Stimulated activated CD8-positive, alpha-beta memory T cell treated with anti-CD3 and anti-CD28 coated beads, Interleukin-2, amount 100 ng/mL, for 1 hour (primary cell): ENCODE measurements at places on chromosomes 3 and 15.

- no peak for DNase-seq
Measured at GRCh38 chr3:172707030-172707429, 3.8 kb downstream of the NCEH1 start.

GRCh38 chr15:54605556-54605955, 591.2 kb downstream of the RSL24D1 start:
- no peak for DNase-seq

DNA sequence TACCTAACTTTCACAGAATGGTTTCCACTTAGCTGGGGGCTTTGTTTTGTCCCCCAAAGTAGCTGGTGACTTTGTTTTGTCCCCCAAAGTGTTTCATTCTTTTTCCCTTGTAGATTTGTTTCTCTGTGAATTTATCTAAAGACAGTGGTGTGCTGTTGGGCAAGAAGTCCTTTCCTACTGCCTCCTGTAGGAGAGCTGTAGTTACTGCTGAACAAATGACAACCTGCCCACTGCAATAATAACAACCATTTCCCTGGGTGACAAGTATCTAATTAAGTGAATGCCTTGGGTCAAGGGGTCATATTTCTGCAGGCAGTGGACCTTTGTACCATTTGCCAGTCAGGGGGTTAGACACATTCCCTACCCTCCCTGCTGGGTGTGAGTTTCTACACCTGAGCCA, 125.4 kb upstream of the BFSP2 start:
- DNase-seq, result no peak

GRCh38 chr3:176692199-176692965, 504.9 kb downstream of the TBL1XR1 start:
- no peak for DNase-seq

- no peak for DNase-seq
Measured at GRCh38 chr3:107682580-107682979, 159.8 kb downstream of the BBX start.

GRCh38 chr15:61828008-61828407, 232.2 kb downstream of the VPS13C start:
- no peak for DNase-seq

DNA sequence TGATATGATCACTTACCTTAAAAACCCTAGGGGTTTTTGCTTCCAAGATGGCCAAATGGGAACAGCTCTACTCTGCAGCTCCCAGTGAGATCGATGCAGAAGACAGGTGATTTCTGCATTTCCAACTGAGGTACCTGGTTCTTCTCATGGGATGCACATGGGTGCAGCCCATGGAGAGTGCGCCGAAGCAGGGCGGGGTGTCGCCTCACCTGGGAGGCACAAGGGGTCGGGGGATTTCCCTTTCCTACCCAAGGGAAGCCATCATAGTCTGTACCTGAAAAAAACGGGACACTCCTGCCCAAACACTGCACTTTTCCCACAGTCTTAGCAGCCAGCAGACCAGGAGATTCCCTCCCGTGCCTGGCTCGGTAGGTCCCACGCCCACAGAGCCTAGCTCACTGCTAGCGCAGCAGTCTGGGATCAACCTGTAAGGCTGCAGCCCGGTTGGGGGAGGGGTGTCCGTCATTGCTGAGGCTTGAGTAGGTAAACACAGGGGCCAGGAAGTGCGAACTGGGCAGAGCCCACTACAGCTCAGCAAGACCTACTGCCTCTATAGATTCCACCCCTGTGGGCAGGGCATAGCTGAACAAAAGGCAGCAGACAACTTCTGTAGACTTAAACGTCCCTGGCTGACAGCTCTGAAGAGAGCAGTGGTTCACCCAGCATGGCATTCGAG, 78.6 kb downstream of the CTNNB1 start:
- no peak for DNase-seq

GRCh38 chr3:61146010-61146890, 105.0 kb downstream of the FHIT start:
- no peak for DNase-seq

DNA sequence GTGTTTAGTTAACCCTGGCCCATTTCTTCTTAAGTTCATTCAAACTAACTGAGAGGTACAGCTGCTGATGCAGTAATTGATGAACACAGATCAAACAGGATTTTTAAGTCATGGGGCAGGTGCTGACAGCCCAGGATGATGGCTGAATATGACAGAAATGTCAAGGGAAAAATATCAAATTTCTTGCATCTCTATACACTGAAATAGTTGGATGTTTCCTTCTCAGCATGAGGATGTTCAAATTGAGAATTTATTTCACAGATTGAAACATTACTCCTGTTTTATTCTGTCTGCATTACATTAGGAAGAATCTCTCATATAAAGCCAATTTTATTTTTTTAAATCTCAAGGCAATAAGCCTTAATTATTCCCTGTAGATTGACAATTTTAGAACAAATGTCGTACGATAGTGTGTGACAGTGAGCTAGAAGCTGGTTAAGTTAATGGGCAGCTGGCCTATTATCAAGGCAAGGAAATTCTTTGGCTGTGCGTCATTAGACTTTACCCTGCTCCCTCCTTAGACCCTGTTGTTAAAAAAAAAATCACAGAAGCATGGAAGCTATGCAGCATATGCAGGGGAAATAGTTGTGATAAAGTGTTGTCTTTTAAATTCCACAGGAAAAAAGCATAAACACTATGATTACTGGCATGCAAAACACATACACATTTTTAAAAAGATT, 183.8 kb upstream of the KCNMB2 start:
- no peak for DNase-seq

DNA sequence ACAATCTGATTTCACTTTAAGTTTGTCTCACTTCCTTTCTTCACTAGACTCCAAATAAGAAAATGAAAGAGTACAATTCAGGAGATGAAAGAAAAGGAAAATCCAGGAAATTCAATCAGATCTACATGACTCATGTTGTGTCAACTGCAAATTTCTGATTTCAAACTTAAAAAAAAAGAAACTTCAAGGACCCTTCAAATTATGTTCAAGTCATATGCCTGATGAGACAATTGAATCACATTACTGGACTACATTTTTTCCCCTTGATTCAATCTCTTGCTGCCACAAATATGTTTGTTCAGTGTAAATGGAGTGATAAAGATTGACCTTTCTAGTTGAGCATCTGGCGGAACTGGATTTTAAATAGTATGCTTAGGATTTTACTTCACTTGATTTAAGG, 37.4 kb downstream of the FRMD5 start:
- no peak for DNase-seq

GRCh38 chr15:58921267-58921790, 12.2 kb downstream of the SLTM start:
- DNase-seq, result no peak

- no peak for DNase-seq
Measured at GRCh38 chr3:147380977-147381376, 25.4 kb downstream of the ZIC4 start.

GRCh38 chr15:42130246-42130986, 26.0 kb downstream of the PLA2G4F start:
- DNase-seq, result no peak

- DNase-seq, result no peak
Measured at GRCh38 chr15:101276501-101277037, 716 bp downstream of the SELENOS start.

GRCh38 chr3:97970956-97971620, 1.1 kb downstream of the RIOX2 start:
- DNase-seq, result no peak

GRCh38 chr15:55094136-55094535, 102.6 kb downstream of the RSL24D1 start:
- DNase-seq, result no peak

- no peak for DNase-seq
Measured at GRCh38 chr3:119443179-119443578, 20.2 kb downstream of the TMEM39A start.

DNA sequence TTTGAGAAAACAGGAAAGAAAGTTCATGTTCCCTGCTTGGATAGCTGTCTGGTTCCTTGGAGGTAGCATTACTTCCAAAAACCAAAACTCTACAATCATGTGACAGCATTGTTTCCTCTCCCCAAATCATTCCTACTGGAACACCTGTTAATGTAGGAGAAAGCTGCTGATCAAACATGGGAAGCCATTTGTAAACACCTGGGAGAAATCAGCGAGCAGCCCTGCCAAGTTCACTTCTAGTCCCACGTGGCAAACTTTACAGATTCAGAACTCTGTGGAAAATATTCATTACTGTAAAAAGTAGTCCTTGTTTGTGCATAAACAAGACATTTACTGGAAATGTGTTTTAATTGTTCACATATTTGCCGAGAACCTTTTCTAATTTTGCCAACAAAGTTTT, 275.5 kb upstream of the AZI2 start:
- DNase-seq, result no peak

- DNase-seq, result no peak
Measured at GRCh38 chr3:195186041-195186709, 84.8 kb downstream of the XXYLT1 start.

GRCh38 chr15:54364961-54365360, 386.7 kb downstream of the UNC13C start:
- DNase-seq, result no peak

DNA sequence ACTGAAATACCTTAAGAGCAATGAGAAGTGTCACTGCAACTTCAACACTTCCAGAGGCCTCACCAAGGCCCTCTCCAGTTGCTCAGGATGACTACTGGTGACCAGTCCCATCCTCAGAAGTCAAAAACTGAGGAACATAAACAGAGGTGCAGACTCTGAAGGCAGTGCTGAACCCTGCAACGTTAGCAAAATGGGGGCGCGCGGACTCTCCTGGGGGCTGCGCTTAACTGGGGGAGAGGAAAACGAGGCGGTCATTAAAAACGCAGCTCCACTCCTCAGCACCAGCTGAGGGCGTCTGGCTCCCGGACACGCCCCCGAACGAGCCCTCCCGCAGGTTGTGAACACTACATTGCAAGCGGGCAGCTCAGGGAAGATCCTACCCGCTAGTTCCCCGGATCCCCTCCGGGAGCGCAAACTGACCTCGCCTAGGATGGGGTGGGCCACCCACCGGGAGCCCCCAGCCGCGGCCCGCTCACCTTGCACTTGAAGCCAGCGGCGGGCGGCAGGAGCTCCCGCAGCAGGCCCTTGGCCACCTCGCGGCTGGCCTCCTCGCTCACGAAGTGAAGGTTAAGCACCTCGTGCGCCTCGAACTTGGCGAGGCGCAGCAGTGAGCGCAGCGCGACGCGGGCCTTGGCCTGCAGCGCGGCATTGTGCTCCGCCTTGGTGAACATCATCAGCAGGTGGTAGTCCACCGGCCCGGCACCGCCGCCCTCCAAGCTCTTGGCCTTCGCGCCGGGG, 711 bp downstream of the XXYLT1 start:
- DNase-seq, result peak; percentile 6

- no peak for DNase-seq
Measured at GRCh38 chr3:7209098-7209497, 348.2 kb downstream of the GRM7 start.

DNA sequence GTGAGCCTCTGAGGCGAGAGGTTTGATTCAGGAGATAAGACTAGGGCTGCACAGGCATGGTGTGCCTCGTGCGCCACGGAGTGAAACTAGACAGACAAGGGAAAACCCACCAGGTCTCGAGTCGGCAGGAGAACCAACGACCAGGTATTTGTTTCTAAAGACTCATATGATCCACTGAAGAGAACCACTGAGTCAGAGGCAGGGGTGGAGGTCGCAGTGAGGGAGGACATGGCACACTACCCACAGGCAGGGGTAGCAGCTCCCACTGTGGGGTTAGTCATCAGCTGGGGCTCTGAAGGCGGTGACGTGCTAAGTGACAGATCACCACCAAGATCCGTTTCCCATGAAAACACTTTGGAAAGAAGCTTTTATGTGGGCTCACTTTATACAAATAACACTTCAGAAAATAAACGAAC, 45.7 kb downstream of the CHSY1 start:
- peak; percentile 35 for DNase-seq

DNA sequence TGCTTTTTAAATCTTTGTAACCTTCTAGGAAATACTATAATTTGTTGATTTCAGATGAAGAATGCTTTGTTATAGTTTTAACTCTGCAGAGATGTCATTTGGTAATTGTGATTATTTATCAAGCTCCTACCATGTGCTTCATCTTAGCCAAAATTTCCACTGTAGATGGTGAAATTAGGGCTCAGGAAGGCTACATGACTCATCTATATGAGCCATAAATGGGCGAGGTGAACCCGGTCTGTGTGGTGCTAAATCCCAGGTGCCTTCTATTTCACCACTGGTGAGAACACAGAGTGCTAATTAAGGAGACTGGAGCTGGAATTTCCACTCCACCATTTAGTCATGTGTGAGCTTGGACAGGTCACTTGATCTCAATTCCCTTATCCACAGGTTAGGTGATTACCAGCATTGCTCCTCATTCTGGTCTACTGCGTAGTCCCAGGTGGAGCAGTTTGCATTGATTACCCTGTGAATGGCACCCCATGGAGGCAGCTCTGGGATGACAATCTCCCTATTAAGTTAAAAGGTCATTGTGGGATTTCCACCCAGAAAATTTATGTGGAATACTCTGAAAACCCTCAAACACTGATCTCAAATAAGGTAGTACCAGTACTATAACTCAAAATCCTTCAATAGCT, 2.8 kb upstream of the CCR3 start:
- no peak for DNase-seq

GRCh38 chr3:46717447-46718231, at the start of gene PRSS50:
Gene PRSS50, minus strand, starts transcription at chr3:46717869. Its CDS starts 45 bp downstream, at chr3:46717824.
- DNase-seq, result no peak

DNA sequence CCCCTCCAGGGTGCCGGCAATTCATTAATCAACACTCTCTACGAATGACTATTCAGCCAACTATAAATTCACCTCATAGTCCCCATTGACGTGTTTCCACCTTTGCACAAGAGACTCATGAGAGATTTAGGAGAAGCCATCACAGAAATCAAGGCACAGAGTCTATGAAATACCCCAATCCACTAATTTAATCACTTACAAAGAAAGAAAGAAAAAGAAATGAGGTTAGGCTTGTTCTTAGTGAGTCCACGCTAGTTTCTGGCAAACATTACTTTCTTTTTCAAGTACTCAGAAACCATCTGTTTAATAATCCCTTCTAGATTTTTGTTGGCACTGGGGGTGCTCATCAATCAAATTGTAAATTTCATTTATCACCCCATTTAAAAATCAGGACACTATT, 125.2 kb upstream of the ADPGK start:
- DNase-seq, result no peak

GRCh38 chr15:29324746-29325145, 55.1 kb upstream of the NSMCE3 start:
- no peak for DNase-seq

DNA sequence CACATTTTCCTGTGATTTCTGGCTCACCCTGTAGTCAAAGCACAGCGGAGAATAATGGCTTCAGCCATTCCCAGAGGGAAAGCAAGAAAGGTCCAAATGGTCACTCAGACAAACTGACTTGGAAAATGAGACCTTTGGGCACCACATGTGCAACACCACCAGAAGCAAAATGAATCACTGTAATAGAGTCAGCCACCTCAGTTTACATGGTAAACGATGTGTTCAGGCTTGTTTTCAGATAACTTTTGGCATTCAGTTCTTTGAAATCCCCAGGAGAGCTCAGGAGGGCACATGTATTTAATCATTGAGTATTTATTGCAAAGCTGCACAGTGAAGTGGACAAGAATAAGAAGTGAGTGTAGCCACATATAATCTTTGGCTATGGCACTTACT, 38.4 kb upstream of the ALCAM start:
- DNase-seq, result no peak

GRCh38 chr3:130950124-130950523, 56.2 kb downstream of the ATP2C1 start:
- DNase-seq, result no peak
